ENCODE measurements at places on chromosomes 3 and 15.

DNA sequence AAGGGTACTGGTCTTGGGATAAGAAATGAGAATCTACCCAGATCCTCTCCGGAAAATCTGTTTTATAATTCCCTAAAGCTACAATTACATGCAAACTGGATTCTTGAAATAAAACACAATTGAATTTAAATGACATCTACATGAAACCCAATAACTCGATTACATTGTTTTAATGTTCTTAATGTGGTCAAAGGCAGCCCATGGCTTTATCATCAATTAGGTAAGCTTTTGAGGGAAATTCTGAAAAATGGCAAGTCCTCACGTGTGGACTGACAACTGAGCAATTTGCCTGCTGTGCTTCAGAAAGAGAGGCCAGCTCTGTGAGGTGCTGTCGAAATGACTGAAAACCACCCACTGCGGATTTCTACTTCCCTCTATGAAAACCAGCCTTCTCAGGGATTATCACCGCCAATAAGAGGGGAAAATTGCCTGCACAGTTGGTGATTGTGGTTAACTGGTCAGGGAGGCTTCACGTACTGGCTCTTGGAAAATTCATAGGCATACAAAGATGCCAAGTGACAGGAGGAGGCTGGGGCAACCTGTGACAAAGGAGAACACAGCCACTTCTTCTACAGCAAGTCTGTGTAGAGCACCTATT lies 200.8 kb upstream of the SLCO3A1 start:
- no peak for DNase-seq

- DNase-seq: no peak
Measured at GRCh38 chr3:141427764-141428163, 59.1 kb upstream of the RASA2 start.

- no peak for DNase-seq
Measured at GRCh38 chr15:35496585-35496984, 49.4 kb downstream of the DPH6 start.

DNA sequence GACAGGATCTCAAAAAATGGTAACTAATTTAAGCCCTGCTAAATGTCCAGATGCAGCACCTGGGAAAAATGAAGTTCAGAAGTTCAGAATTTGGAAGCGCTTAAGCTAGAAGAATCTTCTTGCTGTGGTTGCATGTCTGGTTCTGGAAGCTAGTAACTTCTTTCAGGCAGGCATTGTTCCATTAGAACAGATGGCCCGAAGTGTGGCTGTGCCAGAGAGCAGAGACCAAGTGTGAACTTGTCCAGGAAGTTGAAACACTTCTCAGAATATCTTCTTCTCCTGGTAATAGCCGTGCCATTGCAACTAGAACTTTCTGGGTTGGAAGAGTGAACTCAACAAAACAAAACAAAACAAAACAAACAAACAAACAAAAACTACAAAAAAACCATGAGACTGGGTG lies 80.0 kb downstream of the MITF start:
- DNase-seq: no peak

GRCh38 chr3:117510396-117510795 lies 800.8 kb downstream of the TUSC7 start:
- DNase-seq: no peak

DNA sequence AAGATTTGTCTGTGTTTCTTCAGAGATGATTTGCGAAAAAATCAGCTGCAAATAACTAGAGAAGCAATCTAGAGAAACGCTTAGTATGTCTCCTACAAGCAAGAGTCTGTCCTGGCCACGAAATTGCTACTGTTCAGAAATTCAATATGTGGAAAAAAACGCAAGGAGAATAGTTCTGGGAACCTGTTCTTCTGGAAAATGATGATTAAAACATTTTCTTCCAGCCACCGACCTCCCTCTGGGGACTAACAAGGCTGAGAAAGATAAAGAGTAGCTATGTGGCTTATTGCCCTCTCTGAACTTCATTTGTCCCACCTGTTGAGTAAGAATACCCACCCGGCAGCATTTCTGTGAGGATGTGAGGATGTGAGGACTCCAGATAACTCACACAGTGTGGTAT lies 31.6 kb downstream of the SNTN start:
- DNase-seq: no peak

GRCh38 chr3:66582721-66583423 lies 82.0 kb upstream of the LRIG1 start:
- no peak for DNase-seq

GRCh38 chr15:35309886-35310285 lies 224.8 kb upstream of the NANOGP8 start:
- DNase-seq: no peak

- peak; percentile 8 for DNase-seq
Measured at GRCh38 chr3:180421221-180421620, 180.7 kb upstream of the TTC14 start.

DNA sequence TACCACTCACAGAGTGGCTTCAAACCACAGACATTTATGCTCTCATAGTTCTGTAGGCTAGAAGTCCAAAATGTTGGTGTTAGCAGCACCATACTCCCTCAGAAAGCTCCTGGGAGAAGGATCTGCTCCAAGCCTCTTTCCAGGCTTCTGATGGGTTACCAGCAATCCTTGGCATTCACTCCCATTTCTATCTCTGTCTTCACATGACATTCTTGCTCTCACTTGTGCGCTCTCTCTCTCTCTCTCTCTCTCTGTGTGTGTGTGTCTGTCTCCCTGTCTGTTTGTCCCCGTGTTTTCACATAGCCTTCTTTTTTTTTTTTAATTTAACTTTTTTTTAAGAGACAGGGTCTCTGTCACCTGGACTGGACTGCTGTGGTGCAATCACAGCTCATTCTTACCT lies 26.3 kb downstream of the CDAN1 start:
- no peak for DNase-seq
